ENCODE measurements at places on chromosomes 2 and 18.

DNA sequence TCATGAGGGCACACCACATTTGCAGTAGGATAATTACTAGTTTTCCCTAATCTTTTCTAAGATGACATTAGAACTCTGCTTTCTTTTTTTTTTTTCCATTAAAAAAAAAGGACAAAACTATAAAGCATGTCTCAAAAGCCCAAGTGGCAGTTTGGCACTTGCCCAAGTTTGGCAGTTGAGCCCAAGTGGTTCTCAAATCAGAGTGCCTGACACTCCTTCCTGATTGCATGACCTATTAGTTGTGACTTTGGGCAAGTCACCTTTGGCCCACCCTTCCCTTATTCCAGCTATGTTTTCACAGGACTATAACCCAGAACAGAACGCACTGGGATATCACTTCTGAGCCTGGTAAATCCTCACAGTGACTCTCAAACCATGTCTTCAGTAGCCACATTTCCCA lies 273.0 kb downstream of the CCDC85A start:
- DNase-seq, result no peak

DNA sequence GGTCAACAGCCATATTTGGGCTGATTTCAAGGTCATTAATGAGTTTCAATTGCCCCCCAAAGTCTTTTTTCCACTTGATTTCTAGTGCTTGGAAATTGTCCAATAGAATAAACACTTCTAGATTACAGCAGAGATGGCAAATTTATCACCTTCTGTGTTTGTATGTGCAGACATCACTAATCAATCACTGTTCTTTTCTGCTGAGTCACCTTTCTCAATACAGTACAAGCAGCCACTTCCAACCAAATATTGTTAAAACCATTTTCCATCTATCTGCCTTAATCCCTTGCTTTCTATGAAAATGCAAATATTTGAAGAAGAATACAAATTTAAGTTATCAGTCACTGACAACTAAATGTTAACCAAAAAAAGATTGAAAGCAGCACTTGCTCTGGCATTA lies 40.2 kb upstream of the ZNF521 start:
- DNase-seq, result no peak

- no peak for DNase-seq
These were observed 182.7 kb upstream of the LHCGR start for GRCh38 chr2:48938231-48938630.

- no peak for DNase-seq
These were observed 80.6 kb downstream of the MOGAT1 start for GRCh38 chr2:222751821-222752719.

- DNase-seq, result no peak
These were observed 501.5 kb upstream of the SLC8A1 start for GRCh38 chr2:40953341-40953740.

Data from HuH-7.5 (cell line).